ENCODE measurements at places on chromosomes 7 and 10. TPM values are rescaled to one million over a fixed set of nuclear protein-coding genes. Genes with fewer than 3 reads are reported as not detected.
A peak's percentile ranks its signal among the peaks of the same experiment; 100 is the strongest.

DNA sequence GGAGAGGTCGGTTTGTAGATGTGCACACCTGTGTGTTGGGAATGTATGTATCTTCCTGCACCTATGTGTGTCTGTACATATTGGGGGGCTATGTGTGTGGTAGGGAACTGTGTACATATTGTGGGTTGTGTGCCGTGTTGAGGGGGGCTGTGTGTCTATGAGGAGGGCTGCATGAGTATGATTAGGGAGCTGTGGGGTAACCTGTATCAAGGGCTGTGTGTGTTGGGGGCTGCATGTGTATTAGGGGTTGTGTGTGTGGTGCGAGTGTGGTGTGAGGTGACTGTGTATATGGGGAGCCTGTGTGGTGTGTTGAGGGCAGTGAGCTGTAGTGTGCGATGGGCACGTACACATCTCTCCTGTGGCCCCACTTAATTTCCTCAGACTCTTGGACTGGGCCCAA is 22.2 kb upstream of the PAX2 start:
- no peak for DNase-seq

NKX2-3 gene
- not detected for total RNA-seq

PON3 gene
- total RNA-seq, result not detected

DNA sequence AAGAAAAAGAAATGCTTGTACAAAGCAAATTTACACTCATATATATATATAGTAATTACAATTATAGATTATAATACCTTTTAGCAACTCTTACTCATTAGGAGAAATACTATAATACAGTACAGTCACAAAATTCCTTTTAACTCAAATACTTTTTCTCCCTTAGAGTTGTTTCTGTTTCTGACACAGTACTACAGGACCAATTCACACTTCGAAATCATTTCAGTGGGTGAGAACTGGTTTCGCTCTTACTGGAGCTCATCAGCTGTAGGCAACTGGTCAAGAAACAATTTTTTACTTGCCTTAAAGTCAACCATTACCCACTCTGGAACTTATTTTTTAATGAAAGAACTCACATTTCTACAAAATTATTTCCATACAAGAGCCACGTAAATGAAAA is 6.0 kb downstream of the CCDC186 start:
- DNase-seq, result no peak

DNA sequence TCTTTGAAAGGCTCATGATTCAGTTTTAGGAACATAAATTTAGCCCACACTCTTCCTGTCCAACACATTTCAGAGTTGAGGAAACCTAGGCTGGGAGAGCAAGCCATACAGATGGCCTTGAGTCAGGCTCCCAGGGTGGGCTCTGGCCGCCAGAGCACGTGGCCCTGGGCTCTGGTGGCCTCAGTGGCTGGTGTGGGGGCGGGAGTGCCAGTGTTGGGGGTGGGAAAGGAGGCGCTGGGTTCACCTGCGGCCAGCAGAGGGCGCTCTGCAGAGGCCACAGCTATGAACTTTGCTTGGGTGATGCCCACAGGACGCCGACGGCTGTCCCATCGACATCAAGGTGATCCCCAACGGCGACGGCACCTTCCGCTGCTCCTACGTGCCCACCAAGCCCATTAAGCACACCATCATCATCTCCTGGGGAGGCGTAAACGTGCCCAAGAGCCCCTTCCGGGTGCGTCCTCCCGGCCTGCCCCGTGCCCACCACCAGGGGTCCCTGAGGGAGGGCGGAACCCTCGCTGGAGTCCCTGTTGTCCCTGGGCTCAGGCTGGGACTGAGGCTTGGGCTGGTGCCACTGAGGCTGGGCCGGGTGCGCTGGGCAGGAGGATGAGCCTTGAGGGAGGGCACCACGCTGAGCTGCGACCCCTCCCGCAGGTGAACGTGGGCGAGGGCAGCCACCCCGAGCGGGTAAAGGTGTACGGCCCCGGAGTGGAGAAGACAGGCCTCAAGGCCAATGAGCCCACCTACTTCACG is 11.9 kb downstream of the FLNC start:
- DNase-seq, result peak; percentile 75

Data from activated naive CD8-positive, alpha-beta T cell treated with anti-CD3 and anti-CD28 coated beads, Interleukin-2, amount 10 ng/mL, durations not matched to agents 7 days and 5 days (primary cell).